Right cardiac atrium (tissue), 5 donors: ENCODE measurements at places on chromosomes 4 and X. TPM values are rescaled to one million over a fixed set of nuclear protein-coding genes. Genes with fewer than 3 reads are reported as not detected.

The BCOR gene
- polyA plus RNA-seq: 11.1 TPM

The GPRIN3 gene
- 2.1 TPM for polyA plus RNA-seq

The ZIC3 gene
- polyA plus RNA-seq: not detected

The ADGRL3 gene
- polyA plus RNA-seq: 0.52 TPM

The TRIM60 gene
- not detected for polyA plus RNA-seq

The MSANTD1 gene
- 0.20 TPM for polyA plus RNA-seq

The CFAP299 gene
- polyA plus RNA-seq: not detected

The BEX5 gene
- polyA plus RNA-seq: 2.4 TPM

The ACE2 gene
- 3.6 TPM for polyA plus RNA-seq

The SLC10A6 gene
- 0.52 TPM for polyA plus RNA-seq
